ENCODE measurements at places on chromosomes 1 and 21. TPM values are rescaled to one million over a fixed set of nuclear protein-coding genes. Genes with fewer than 3 reads are reported as not detected.

- DNase-seq: no peak
Observed at GRCh38 chr21:45763074-45763473, 119.5 kb downstream of the PCBP3 start.

DNA sequence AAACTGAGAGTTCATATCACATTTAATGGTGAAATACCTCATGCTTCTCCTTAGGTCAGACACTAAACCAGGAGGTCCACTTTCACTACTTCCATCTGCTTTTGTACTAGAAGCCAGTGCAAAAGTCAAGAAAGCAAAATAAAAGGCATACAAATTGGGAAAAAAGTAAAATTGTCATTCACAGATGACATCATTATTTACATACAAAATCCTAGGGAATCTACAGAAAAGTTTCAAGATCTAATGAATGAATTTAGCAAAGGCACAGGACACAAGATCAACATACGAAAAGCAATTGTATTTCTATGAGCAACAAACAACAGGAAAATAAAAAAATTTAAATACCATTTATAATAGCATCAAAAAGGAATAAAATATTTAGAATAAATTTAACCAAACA is 41.5 kb downstream of the LYST start:
- DNase-seq: no peak

- no peak for DNase-seq
Observed at GRCh38 chr1:86951430-86951829, 37.0 kb downstream of the HS2ST1 start.

DNA sequence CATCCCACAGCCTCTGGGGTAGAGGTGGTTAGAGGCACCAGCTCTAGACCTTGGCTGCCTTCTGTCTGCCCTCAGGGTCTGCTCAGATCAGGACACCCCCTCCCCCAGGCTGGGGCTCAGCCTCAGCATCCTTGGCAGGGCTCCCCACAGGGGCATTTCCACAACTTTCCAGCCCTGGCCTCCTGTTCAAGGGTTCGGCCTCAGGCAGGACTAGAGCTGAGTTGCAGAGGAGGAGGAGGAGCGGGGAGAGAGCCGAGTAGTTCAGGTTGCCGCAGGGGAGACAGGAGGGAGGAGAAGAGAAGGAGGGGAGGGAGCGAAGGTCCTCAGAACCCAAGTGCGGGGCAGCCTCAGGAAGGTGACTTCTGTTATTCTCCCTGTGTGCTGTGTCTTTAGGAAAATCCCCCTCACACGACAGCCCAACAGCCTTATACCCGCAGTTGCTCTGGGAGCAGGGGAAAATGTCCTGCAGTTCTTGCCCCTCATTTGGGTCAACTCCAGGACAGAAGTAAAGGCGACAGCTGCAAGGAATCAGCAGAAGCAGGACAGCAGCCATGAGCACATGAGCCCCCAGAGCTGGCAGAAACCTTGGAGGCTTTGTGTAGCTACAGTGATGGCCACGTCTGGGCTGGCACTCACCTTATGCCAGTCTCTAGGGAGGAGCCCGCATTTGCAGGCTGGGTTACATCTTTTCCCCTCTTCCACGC is 46.5 kb upstream of the TENT5B start:
- no peak for DNase-seq

- DNase-seq: no peak
Observed at GRCh38 chr1:26740952-26741351, 45.1 kb downstream of the ARID1A start.

DNA sequence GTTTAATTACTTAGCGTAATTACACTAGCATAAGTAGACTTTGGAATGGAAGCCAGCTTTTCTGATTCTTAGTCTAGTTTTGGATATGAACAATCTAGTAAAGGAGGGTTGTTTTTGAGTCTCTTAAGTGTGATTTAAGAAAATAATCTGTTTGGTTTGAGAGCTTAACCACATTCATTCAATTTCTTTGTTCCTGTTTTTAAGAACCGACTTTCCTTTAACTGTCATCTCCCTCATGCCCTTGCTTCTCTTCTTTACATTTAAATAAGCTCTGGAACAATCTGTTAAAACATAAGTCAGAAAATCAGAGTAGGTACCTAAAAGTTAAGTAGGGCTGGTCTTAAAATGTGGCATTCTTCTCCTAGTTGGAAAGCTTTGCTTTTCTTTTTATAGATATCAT is 27.7 kb downstream of the CDC42 start:
- no peak for DNase-seq

- DNase-seq: peak; percentile 77
Observed at GRCh38 chr1:9822897-9823692, 670 bp downstream of the CLSTN1 start.

DNA sequence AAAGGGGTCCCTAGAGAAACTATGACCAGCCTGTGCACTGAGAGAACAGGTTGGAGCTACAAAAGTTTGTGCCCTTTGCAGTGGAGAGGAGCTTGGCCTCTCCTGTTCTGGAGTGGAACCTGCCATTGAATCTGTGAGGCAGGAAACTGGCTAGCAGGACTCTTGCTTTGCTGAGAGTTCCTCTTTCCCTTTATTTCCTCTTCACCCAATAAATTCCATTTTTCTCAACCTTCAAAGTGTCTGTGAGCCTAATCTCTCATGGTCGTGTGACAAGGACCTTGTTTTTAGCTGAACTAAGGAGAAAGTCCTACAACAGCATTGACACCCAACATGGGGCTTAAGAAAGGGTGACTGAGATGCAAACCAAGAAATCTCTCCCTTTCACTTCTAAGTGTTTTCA is 42.7 kb upstream of the FASLG start:
- DNase-seq: no peak

GRCh38 chr1:83670909-83671565 is 327.9 kb downstream of the TTLL7 start:
- DNase-seq: no peak

DNA sequence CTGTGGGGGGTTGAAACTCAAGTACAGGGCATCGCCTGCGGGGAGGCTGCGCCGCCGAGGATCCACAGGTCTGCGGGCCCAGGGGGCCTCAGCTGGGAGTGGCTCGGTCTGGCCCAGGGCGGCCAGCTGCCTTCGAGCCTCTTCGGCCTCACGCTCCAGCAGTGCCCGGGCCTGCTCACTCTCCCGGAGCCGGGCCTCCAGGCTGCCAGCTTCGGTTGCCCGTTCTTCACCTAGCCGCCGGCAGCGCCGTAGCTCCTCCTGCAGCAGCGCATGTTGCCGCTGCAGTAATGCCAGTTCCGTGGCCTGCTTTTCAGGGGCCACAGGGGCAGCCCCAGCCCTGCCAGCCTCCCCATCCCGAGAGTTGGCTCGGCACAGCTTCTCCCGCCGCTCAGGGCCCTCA is 9.4 kb downstream of the RXFP4 start:
- DNase-seq: peak; percentile 70

- DNase-seq: no peak
Observed at GRCh38 chr1:222547944-222548671, at the start of gene HHIPL2. TSS of gene HHIPL2 (minus strand) at chr1:222548104. CDS start at chr1:222548044, 60 bp downstream.

DNA sequence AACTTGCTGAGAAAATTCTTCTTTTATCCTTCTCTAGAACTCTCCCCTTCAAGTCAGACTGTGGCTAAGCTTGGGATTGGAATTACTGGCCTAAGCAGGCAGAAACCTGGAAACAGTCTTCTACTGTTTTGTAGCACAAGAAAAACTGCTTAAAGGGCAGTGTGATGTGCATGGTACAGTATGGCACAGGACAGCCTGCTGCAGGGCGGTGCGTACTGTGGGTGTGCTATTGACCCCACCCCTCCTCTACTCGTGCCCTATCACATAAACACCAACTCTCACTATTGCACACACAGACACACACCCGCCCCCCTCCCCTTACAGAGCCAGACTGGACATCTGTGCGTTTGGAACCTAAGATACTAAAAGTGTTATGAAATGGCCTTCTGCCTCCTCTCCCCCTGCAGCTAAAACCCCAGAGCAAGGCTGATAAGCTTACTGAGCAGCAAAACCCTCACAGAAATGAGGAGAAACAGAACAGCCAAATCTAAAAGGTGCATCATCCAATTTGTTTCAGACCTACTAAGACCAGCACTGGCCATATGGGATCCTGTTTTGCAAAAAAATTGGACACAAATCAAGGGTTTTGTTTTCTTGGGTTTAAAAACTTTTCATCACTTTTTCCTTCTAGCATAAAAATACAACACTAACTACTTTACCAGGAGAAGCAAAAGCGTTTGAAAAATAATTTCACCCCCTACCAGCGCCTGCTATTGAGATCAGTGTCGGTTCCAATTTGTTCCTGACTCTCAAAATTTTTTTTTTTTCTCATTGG is 355.8 kb upstream of the LYPLAL1 start:
- DNase-seq: no peak

GRCh38 chr1:117014209-117014608 is 12.6 kb downstream of the CD101 start:
- DNase-seq: no peak

GRCh38 chr1:8276173-8276914 is 41.6 kb upstream of the SLC45A1 start:
- DNase-seq: no peak

DNA sequence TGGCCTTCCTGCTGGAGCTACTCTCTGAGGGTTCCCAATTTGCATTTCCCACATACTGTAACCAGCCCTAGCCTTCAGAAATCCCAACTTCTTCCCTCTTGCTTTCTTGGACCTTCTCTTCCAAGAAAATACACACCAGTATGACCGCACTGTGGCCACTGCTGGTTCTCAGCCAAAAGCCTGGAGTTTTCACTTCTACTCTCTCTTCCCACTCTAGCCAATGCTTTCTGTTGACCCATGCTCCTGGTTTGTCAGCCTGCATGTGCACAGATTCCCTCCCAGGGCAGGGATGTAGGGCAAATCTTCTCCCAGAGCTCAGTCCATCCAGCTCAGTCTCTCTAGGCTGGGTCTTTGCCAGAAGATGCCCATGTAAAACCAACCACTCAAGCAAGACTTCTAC is 664 bp downstream of the SLAMF1 start:
- DNase-seq: no peak

DNA sequence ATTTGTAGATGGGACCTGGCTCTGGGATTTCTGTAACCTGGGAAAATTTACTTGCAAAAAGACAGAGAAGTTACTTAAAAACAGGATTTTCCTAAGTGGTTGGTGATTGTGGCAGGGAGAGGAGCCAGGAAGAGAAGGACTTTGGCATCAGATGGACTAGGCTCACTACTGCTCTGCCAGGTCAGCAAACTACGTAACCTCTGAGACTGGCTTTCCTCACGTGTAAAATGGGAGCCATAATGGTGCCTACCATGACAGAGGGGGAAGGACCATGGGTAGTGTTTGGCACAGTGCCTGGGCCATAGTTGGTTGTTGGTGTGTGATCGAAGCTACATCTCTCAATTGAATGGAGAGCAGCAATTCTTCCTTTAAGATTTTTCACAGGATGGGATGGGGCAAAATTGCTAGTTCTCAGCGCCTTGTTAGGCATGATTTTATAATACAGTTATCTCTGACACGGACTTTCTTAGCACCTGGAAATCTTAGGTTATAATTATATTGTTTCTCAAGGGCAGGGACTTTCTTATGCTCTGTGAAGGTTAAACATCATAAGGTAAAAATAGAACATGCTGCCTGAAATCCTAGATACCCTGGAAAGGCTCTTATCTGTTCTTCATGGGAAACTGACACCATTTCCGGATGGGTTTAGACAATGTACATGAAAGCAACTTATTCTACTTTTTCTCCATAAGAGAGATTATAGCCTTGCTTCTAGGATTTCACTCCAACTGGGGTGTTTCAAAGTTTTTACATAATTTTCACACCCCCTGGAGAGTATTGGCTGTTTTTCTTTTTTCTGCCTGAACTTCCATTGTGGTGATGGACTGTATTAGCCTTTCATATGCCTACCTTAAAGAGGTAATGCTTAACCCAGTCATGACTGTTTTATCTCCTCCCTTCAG is 10.9 kb downstream of the ROR1 start:
- no peak for DNase-seq

- no peak for DNase-seq
Observed at GRCh38 chr1:166470014-166470413, 303.2 kb upstream of the FAM78B start.

DNA sequence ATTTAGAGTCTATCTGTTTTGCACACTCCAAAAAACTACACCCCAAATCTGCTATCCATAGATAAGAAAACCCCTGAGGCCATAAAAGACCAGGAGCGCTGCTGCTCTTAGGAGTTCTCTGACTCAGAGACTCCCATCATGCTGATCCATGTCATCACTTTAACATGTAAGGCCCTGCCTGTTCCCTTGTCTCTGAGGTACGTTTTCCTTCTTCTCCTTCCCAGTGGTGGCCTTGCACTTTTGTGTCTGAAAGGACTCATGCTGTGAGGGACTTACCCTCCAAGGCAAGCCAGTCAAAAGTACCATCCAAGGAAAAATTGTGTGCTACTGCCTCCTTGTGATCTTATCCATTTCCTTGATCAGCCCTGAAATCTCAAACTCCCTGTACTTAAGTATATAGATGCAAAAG is 427.4 kb upstream of the NCAM2 start:
- DNase-seq: no peak

DNA sequence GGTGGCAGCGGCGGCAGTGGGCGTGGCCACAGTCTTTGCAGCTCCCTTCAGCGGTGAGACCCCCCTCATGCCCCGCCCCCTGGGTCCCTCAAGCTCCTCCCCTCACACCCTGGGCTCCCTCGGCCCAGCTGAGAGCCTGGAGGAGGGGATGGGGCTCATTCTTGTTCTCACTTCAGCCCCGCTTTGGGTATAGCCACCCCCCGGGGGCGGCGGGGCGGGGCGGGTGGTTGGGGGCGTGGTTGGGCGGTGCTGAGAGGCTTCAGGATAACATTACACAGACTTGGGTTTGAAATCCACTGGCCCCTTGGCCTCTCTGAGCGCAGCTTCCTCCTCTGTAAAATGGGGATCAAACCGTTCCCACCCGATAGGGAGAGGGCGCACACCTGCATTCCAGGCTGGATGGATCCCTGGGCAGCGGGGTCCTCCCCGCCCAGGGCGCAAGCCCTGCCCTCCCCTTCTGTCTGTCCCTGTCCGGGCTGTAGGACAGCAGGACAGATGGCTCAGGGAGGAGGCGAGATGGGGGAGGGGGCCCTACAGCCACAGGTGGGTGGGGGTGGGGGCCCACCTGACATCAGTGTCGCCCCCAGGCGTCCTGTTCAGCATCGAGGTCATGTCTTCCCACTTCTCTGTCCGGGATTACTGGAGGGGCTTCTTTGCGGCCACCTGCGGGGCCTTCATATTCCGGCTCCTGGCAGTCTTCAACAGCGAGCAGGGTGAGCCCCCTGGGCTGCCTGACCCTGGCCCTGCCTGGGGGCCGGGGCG is 5.1 kb downstream of the CLCNKA start:
- no peak for DNase-seq

GRCh38 chr1:119086830-119087229 is 53.6 kb downstream of the WARS2 start:
- DNase-seq: no peak

TTC22 gene
- total RNA-seq: 0.27 TPM

CAMK2N1 gene
- total RNA-seq: 21.8 TPM

PADI4 gene
- total RNA-seq: 1.7 TPM

CR1L gene
- total RNA-seq: 0.24 TPM

RPTN gene
- not detected for total RNA-seq

SLAMF7 gene
- 2.9 TPM for total RNA-seq

ANKRD65 gene
- total RNA-seq: 6.9 TPM

PRELP gene
- total RNA-seq: 174 TPM

CDKN2C gene
- 11.8 TPM for total RNA-seq

RHEX gene
- total RNA-seq: 3.3 TPM

AHDC1 gene
- total RNA-seq: 63.5 TPM

LYST gene
- 63.3 TPM for total RNA-seq

USH2A gene
- not detected for total RNA-seq

All from aorta (tissue), 5 donors.